Right cardiac atrium (tissue), 5 donors: ENCODE measurements at places on chromosomes 2 and 18. TPM values are rescaled to one million over a fixed set of nuclear protein-coding genes. Genes with fewer than 3 reads are reported as not detected.

The ANO7 gene
- 1.1 TPM for polyA plus RNA-seq

The CXCR4 gene
- 3.8 TPM for polyA plus RNA-seq

The GAREM1 gene
- 2.9 TPM for polyA plus RNA-seq

The ALKAL2 gene
- 0.72 TPM for polyA plus RNA-seq

The KCNIP3 gene
- 3.9 TPM for polyA plus RNA-seq
